Stimulated activated memory B cell treated with anti-CD40 and anti-IgM and Interleukin-4, amounts not matched to agents 10 μg/mL and 1 μg/mL and 100 μg/mL, for 72 hours (primary cell): ENCODE measurements at places on chromosomes 6 and 20.
A peak's percentile ranks its signal among the peaks of the same experiment; 100 is the strongest.

- no peak for ATAC-seq
Measured at GRCh38 chr6:52590152-52590891, 13.5 kb upstream of the TRAM2 start.

- ATAC-seq = peak; percentile 95
Measured at GRCh38 chr6:13526727-13527670, 39.6 kb upstream of the GFOD1 start.

- no peak for ATAC-seq
Measured at GRCh38 chr6:27889628-27890444, 22.4 kb downstream of the OR2B2 start.

DNA sequence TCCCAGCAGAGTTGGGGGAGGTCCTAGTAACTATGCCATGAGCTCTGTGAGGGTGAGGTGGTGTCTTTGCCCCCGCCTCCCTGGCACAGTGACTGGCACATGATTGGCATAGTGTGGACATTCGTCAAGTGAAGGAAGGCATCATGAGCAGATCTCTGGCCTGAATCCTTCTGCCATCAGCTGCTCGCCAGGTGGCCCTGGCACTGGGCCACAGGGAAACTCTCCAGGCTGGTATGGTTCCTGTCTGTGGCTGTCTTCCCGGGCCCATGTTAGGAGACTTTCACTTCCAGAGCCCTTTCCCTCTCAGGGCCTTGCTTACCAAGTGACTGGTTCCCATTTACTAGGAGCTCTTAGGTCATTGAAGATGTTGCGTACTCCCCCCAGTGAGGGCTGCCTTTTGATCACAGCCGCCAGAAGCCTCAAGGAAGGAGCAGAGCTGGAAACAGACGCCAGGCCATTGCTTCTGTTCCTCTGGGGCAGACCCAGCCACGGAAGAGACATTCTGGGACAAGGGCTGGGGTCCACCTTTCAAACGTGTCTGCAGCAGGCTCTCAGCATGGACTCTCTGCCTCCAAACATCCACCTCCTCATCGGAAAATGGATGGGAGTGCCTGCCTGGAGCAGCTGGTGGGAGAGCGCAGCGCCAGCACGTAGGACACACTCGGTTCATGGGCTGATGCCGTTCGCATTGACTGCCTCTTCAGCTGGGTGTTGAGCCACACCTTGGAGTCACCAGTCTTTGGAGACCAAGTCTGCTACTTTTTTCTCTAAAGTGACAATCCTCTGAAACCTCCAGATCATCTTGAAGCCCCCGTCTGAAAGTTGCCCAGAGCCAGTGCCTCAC, 67.2 kb downstream of the PTPN1 start:
- ATAC-seq = no peak

GRCh38 chr6:131164506-131164905, 29.2 kb downstream of the AKAP7 start:
- ATAC-seq = no peak

DNA sequence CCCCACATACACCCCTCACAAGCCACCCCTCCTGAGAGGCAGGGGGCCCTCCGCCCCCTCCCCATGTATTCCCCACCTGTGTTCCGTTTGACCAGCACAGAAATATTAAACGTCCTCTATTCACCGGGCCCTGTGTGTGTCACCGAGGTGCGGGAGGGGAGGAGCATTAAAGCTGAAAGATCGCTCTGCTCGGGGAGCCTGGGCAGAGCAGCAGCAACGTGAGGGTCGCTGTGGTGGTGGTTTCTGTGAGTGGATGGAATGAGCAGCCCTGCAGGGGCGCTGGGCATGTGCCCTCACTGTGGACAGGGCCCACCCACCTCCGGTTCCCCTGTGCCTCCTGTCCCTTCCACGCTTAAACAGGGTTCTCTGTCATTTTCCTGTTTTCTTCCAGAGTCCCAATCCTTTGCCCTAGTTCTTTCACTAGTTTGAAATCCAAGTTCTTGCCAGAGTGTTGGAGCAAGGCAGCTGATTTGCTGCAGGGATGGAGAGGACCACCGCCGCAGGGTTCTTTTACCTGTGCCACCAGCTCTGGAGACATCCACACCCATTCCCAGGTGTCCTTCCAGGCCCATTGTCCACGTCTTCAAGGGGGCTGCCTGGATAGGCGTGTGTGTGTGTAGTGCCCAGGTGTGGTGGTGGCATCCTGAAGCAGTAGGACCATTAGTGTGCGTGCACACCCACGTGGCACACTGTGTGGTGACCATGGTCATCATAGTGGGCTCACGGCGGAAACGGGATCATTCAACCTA, 37.6 kb upstream of the MDFI start:
- no peak for ATAC-seq

GRCh38 chr20:44208770-44209169, 1.8 kb downstream of the OSER1 start:
- no peak for ATAC-seq

DNA sequence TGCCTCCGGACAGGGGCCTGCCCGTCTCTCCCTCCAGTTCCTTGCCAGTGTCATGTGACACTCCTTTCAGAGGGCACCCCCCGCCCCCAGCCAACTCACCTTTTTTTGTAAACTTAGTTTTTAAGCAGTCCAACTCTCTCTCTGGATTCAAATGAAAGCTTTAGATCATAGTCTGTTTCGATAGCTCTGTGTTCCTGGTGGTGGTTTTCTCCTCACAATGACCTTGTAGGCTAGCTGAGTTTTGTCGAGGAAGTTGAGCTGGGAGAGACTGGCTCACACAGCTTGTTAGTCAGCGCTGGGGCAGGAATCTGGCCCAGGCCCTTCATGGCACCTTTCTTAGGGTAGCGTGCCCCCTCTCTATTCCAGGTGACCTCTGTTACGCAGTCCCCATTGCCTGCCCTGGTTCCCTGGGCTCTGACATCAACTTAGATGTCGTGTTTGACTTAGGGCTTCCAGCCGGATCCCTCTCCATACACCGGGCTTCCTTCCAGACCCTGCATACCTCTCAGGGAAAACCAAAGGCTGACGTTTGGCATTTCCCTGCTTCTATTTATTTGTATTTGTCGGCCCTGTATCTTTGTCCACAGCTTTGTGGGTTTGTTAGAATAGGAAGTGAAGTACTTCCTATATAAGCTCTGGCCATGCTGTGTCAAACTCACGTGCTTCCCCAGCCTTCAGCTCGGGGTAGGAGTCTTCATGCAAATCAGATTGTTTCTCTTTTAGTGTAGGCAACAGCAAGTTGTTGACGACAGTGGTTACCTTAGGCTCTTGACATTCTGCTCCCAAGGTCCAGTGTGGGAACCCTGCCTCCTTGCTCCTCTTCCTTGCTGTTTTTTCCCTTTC, 12.7 kb downstream of the IGF2R start:
- peak; percentile 75 for ATAC-seq

DNA sequence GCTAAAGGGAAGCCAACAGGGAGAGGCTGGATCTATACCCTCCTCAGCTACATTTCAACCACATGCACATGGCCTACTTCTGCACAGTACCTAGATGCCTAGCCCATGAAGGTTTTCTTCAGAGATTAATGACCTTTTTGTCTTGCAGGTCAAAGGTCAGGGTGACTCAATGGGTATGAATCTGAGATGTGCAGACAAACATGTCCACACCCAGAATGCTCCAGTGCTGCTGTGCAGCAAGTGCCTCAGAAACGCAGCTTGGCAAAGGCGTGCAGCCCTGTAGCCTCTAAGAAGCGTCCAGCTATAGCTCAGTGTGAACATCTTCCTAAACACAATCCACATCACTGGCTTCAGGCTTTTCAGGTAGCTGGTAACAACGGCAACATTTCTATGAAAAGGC, 24.4 kb downstream of the MAP1LC3A start:
- no peak for ATAC-seq

DNA sequence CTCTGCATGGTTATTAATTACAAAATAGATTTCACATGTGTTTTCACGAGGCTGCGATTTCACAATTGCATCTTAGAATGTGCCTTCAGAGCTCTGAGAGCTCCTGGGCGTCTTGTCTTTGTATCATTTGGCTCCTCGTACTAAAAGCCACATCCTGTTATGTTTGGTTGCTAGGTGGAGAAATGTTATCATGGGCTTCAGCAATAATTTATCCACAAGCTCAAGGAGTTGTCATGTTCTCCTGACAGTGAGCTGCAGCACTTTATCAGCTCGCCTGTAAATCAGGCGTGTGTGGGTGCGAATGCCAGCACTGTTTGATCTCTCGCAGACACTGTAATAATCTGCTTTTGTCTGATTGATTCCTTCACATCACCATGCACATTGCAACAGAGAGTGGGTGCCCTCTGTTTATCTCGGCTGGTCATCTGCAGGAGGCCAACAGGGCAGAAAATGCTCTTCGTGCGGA, 218.6 kb upstream of the ZFP64 start:
- ATAC-seq = no peak

DNA sequence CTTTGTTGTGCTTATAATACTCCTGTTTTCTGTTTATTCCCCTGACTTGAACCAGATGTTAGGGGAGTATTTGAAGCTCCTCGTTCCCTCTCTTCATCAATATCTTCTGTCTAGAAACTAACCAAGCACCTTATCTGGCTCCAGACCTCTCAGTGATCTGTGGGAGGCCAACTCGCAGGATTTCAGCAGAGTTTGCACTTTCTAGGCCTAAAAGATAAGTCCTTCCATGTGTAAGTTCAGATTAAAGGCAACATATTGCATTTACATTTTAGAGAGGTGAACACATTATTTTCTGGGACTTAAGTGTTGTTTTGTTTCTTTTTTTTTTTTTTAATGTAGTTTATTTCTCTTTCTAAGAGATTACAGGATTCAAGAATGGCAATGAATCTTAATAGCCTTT, 139.4 kb upstream of the AKAP12 start:
- no peak for ATAC-seq

- peak; percentile 70 for ATAC-seq
Measured at GRCh38 chr6:37369321-37370201, 15.8 kb downstream of the RNF8 start.

DNA sequence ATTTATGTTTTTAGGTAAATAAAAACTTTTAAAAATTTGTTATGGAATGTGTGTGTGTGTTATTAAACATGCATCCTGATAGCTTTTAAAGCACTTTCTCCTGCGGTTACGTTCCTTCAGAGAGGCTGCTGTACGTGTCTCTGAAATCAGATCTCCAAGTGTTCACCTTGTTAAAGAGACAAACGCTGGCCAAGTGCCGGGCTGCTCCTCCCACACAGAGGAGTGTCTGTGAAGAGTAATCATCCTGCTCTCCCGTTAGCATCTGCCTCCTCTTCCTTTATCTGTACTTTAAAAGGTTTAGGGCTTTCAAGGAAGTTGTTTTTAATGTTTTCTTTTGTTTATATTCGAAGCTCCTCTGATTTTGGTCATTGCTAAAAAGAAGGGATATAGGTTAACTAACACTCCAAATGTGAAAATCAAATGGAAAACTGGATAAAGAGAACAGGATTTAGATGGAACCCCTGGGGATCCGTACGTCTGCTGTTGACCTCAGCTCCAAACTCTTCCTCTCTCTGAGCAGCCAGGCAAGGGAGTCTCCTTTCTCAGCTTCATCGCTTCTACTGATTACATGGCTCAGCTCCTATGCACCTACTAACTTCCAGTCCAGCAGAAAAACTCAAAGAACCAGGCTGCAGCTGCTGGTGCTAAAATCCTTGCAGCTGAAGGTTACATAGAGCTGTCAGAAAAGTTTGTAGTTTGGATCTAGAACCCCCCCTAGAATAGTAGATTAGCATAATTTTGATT, 20.0 kb downstream of the IRF4 start:
- no peak for ATAC-seq

DNA sequence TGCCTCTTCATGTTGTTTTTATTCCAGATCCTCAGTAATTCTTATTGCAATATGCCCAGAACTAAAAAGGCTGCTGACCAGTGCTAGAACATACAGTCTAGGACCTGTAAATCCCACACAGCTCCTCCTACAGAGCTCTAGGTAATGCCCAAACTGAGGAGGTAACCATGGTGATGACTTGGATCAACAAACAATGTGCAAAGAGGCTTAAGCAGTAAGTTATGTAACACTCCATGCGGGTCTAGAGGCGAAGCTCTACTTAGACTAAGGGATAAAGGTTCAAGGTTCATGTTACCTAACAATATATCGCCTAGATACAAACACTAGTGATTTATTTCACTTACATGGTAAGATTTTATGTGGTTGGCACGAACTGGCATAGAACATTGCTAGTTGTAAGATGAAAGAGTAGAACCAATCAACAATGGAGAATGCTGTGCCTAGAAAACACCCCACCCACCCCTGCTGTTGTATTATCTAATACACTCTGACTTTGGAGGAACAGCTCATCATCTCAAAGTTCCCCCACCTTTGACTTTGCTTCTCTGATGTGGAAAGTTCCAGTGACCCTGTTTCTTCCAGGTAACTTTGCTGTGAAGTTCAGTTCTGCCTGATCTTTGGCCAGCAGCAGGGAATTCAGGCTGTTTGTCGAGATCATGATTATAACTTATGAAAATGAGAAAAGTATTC, 242.4 kb downstream of the ALDH8A1 start:
- ATAC-seq = no peak

DNA sequence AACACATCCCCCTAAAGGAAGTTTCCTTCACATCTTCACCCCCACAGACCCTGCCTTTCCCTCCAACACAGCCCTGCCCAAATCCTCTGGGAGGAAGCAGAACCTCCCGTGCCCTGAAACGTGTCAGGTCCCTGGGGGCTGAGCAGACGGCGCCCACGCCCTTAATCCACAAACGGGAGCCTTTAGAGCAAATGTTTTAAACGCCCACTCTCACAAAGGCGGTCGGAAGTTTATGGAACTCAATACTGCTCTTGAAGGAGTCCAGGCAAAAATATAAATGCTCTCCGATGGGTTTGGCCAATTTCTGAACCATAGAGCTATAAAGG, 237.1 kb upstream of the AFDN start:
- no peak for ATAC-seq

DNA sequence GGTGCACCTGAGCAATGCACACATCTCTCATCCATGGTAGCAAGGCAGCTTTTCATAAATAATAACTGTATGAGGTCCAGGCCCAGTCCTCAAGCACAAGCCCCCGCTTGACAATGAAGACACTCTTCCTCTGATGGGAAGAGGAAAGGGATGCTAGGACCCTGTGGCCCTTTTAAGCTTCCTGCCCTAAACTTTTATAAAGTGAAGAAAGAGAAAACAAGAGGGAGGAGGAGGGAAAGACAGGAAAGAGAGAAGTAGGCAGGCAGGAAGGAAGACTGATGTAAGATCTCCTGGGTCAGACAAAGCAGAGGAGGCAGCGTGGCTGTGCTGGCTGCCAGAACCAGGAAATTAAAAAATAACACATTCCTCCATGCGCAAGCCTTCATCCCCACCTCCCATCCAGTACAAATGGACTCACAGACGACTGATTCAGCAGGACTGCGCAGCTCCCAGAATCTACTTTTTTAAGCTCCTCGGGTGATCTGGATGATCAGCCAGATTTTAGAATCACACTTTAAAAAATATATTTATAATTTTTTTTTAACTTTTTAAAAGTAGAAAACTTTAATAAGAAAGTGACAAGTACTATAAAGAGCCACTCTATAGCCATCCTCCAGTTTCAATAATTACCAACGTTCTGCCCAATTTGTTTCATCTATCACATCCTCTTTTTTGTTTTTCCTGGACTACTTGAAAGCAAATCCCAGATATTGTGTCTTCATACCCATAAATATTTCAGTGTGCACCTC, 16.5 kb downstream of the TNFAIP3 start:
- no peak for ATAC-seq

DNA sequence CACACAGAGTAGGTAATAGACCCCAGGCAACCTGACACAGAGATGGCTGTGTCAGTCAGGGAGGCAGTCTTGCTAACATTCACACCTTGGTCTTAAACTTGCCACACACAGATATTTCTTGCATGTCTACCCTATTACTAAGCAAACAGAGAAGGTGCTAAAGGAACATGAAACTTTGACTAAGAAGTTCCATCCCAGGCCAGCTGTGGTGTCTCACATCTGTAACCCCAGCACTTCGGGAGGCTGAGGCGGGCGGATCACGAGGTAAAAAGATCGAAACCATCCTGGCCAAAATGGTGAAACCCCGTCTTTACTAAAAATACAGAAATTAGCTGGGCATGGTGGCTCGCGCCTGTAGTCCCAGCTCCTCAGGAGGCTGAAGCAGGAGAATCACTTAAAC, 222.4 kb upstream of the JARID2 start:
- ATAC-seq = peak; percentile 94
